ENCODE measurements at places on chromosomes 16 and 17.

DNA sequence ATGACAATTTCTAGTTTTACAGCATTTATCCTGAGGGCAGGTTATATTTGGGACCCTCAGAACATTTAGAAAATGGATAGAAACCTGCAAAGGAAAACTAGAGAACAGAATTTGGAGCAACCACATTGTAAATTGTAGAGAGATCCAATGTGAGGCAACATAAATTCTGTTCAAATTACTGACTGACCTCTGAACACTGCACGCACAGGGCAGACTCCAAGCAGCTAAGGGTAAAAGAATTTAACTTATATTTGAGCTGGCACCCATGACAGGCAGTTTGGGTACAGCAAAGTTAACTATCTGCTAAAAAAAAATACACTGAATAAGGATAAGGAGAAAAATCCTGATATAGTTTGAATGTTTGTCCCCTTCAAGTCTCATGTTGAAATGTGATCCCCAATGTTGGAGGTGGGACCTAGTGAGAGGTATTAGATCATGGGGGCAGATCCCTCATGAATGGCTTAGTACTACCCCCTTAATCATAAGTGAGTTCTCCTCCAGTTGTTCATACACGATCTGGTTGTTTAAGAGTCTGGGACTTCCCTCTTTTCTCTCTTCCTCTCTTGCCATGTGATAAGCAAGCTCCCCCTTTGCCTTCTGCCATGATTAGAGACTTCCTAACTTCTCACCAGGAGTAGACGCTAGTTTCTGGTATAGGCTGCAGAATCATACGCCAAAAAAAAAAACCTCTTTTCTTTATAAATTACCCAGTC is 75.7 kb downstream of the FBXL20 start:
- DNase-seq, result no peak

DNA sequence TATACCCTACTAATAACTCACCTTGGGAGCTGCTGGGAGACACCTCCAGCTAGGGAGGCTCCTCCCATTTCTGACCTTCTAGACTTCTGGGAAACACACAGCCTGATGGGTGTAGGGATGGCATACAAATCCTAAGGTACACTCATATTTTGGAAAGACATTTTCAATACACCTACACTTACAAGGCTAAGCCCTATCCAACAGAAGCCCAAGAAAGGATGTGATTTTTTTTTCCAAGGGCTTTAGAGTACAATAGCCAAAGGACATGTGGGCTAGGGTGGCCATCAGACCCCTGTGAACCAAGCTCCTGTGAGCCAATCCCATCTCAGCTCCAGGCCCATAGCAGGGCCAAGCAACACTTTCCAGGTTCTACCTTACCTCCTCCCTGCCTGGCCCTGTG is 143.9 kb downstream of the AATF start:
- no peak for DNase-seq

DNA sequence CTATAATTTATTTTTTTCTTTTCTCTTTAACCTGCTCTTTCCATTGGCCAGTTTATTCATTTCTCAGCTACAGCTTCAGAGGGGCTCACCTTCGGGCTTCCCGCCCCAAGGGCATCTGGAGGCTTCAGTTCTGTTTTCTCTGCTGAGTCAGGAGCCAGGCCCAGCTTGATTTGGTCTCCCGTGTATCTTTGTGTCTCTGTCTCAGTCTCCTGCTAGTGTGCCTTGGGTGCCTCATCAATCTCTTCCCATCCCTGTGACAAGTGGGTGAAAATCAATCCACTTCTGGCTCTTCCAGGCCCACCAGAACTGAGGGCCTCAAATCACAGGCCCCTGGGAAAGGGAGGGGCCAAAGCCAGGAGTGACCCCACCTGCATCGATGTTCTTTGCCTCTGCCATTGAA is 72.1 kb downstream of the CCDC182 start:
- no peak for DNase-seq

DNA sequence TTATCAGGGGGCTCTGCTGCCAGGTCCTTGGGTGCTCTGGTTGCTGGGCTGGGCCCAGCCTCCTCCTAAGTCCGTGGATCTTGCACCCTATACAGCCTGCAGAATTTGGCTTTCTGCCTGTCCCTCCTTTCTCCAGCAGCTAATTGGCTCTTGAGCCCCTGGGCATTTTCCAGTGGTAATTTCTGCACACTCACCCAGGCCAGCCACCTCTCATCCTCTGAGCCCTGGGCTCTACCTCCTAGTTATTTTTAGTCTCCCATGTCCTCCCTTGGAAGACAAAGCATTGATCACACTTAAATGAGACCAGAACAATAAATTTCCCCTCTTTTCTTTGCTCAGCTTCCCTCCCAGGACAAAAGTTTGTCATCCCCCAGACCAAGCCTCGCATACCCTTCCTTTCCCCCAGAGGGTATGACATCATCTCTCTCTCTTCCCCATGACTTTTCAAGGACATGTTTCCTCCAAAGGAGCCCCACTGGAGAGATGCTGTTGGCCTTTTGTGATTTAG is 38.1 kb downstream of the C17orf75 start:
- no peak for DNase-seq

- DNase-seq, result no peak
Measured at GRCh38 chr16:67304020-67304419, 22.5 kb downstream of the KCTD19 start.

DNA sequence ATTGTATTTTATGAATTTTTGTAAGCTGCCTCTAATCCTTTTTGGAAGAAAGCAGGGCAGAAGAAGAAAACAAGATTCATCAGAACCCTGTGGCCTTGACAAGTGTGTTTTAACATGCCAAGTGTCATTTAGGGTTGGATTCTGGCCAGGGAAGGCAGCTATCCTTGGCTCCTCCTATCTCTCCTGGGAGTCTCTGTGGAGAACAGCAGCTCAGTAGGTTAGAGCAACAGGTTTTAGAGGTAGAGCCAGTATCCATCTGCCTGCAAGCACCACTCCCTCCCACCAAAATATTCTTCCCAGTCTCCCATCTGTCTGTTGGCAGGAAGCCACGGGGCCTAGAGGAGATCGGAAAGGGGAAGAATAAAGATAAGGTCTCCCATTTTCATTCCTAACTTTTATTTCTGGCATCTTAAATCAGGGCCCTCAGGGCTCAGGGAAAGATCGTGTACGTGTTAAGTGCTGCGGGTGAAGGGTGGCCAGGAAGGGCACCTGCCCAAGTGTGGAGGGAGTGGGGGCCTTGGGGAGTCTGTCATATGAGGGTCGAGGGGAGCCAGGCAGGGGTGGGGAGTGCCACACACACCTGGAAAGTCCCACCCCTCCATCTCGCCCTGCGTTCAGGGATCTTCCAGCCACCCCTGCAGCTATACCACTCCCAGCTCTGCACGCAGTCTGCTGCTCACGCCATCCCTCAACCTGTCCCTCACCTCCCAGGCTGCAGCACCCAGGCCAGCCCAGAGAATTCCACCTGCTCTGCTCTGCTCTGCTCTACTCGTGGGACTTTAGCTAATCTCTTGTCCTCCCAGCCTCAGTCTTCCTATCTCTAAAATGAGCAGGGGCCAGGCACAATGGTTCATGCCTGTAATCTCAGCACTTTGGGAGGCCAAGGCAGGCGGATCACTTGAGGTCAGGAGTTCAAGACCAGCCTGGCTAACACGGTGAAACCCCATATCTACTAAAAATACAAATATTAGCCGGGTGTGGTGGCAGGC is 17.1 kb upstream of the CPSF4L start:
- DNase-seq, result no peak

DNA sequence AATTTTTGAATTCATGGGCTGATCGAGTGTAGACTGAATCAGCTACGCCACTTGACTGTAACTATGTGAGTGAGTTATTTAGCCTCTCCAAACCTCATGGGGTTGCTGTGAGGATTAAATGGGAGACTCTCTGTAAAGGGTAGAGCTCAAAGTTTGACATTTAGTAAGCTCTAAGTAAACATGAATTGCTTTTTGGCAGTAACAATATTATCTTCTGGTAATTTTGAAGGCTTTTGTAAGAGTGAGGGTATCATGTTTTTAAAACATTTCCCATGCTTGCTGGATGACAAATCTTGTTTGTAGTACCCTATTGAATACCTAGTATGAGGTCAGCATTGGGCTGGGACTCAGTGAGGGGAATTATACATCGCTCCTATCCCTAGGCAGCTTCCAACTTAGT is 35.3 kb downstream of the MRTFB start:
- DNase-seq, result no peak

DNA sequence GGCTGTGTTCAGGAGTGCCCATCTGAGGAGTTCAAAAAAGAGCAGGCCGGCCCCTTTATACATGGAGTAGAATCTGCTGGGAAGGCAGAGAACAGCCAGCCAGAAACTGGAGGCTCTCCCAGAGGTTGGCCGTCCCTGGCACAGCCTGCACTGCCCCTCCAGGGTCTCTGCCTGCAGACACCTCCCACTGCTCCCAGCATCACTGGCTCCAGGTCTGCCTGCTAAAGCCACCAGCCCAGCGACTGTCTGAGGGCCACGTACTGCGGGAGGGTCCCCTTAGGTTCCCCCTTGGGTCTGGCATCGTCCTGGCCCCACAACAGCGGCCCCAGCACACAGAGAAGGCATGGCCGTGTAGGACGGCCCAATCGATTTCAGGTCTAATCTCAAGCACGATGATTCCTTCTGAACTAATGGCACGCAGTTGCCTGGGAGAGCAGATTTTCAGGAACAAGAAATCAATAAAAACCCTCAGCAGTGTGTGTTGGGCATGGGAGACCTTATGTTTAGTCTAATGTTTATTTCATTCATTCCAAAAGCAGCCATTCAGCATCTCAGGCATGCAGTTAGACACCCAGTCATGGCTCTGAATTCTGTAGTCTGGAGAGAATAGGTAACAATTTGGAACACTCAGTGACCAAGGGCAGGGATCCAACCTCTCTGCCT is 95.6 kb downstream of the PGS1 start:
- no peak for DNase-seq

DNA sequence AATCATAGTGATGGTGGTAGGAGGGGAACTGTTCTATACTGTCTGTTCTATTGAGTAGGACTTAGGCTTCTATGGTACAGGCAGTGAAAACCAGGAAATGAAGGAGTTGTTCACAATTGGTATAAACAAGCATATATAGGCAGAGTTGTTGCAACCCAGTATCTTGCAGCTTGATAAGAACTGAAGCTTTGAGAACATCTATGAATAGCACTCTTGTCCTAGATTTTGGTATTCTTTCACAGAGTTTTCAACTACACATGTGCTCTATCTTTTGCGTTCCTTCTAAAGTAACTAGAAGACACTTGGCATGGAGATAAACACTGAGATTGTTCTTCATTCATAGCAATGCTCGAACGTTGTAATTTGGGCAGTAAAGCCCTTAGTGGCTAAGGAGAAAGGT is 91.8 kb downstream of the KCNJ2 start:
- no peak for DNase-seq

GRCh38 chr17:59074494-59074893 is 32.2 kb downstream of the TRIM37 start:
- no peak for DNase-seq

DNA sequence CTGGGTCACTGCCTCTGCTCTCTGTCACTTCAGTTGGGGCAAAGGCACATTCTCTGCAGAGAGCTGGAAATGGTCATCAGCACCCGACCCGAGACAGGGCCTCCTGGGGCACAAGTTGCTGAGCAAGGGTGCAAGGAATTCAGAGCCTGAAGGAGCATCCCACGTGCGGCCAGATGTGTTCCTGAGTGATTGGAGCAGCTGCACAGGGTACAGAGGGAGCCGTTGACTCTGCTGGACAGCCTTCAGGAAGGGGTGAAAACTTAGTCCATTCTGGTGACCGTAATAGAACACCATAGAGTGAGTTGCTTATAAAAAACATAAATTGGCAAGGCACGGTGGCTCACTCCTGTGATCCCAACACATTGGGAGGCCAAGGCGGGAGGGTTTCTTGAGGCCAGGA is 106.8 kb downstream of the CCDC182 start:
- DNase-seq, result no peak

DNA sequence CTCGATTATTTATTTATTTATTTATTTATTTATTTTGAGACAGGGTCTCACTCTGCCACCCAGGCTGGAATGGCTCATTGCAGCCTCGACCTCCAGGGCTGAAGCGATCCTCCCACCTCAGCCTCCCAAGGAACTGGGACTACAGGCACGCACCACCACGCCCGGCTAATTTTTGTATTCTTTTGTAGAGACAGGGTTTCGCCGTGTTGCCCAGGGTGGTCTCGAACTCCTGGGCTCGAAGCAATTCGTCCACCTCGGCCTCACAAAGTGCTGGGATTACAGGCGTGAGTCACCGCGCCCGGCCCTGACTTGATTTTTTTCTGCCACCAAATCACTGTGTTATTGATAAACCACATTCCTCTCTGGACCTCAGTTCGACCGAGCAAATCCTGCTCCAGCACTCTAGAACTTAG is 758 bp upstream of the RPL23A start:
- DNase-seq, result no peak

DNA sequence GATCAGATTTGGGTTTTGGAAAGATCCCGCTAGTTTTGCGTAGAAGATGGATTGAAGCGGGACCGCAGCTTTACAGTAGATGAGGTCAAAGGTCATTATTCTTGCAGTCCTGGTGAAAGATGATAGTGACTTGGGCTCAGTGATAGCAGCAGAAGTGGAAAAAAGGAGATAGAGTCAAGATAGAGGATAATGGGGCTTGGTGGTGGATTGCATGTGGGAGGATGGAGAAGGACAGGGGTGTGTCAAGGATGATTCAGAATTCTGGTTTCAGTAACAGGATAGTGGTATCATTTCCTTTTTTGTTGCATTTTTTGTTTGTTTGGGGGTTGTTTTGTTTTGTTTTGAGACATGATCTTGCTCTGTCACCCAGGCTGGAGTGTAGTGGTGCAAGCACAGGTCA is 28.7 kb downstream of the CHD9NB start:
- no peak for DNase-seq

GRCh38 chr17:7850701-7851437 is 4.0 kb upstream of the TMEM88 start:
- no peak for DNase-seq

- DNase-seq, result no peak
Measured at GRCh38 chr17:33421933-33422332, 128.8 kb upstream of the ASIC2 start.

GRCh38 chr17:61540874-61541273 is 50.1 kb downstream of the NACA2 start:
- no peak for DNase-seq

- no peak for DNase-seq
Measured at GRCh38 chr17:3448059-3448665, 14.5 kb upstream of the OR1E2 start.

DNA sequence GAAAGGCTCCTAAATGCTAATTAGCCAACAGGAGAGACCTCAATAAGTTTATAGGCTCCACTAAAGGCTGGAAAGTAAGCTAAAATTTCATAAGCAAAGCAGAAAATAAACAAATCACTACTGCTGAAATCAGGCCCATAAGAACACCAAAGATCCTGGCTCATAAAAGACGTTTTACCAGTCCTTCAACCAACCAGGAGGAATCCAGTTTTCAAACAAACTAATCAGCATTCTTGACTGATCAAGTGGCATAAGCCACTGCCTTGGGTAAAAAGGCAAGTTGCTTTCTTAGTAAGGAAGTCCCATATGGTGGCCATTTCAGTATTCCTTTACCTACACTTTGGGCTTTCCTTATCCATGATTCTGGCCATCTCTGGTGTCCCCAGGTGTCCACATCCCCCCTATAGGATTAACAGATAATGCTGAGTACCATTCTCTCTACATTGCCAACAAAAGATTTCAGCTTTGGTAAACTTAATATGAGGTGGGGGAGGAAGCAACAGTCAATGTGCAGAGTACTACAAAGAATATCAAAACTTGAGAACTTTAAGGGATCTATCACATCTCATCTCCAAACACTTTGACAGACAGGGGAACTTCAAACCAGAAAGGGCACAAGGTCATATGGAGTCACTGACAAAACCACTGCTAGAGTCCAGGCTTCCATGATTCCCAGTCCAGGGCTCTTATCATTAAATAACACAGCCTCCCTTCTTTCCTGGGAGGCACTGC is 1.3 kb downstream of the TOM1L2 start:
- DNase-seq, result no peak

GRCh38 chr17:36761203-36761950 is 160.0 kb downstream of the MRM1 start:
- DNase-seq, result no peak

Data from stimulated activated CD4-positive, alpha-beta T cell treated with anti-CD3 and anti-CD28 coated beads, Interleukin-2, amount 100 ng/mL, for 4 hours (primary cell).